Mammary epithelial cell (primary cell): ENCODE measurements at places on chromosomes 4 and X. TPM values are rescaled to one million over a fixed set of nuclear protein-coding genes. Genes with fewer than 3 reads are reported as not detected.

DNA sequence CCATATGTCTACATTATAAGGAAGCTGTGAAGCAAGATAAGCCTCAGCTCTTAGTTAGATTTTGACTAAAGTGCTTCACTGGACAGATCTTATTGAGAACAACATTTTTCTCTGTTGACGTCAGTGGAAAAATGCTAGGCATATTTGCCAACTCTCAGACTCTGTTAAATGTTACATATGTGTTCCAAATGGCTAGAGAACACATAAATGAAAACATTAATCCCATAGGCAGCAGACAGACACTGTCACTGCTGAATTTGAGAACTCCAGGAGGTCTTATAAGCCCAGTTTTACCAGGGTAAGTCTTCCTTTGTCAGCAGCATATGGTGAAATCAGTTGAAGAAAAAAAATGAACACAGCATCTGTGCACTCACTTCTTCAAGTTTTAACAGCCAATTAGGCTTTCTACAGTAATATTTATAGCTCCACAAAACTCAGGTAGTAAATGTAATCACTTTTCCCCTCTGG is 186.9 kb downstream of the CAMK2D start:
- DNase-seq = peak; percentile 11

DNA sequence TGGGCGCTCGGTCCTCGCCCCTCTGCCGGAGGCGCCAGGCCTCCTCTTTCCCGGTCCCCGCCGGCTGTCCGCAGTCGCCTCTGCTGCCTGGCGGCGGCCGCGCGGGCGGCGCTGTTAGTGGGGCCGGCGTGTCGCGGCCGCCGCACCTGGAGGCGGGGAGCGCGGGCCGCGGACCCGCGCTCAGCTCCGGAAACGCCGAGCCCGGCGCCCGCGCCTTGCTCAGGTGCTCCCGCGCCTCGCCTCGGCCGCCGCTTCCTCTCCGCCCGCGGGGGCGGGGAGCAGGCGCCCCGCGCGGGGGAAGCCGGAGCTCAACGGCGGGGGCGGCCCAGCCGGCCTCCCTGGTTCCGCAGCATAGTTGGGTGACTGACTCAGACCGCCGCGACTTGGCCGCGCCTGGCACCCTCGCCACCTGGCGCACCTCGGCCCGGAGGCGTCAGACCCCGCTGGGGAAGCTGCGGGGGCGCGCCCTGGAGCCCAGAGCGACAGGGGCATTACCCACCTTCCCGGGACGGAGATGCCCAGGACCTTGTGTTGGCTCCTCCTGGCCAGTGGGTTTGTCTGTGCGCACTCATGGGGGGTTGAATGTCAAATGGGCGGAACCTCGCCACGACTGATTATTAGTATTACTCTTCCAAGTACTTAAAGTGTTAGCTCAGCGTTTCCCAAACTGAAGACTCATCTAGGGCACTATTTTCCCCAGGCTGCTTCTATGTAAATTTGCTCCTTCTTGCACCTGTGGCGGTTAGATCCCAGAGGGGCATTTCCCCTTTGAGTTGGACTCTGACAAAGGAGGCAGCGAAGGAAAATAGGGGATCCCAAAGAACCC is at the start of gene ARAP2:
TSS of gene ARAP2 (minus strand) at position 258 of the 826 bp plus-strand sequence. CDS start 15,028 bp downstream, outside the sequence.
- peak; percentile 77 for DNase-seq

DNA sequence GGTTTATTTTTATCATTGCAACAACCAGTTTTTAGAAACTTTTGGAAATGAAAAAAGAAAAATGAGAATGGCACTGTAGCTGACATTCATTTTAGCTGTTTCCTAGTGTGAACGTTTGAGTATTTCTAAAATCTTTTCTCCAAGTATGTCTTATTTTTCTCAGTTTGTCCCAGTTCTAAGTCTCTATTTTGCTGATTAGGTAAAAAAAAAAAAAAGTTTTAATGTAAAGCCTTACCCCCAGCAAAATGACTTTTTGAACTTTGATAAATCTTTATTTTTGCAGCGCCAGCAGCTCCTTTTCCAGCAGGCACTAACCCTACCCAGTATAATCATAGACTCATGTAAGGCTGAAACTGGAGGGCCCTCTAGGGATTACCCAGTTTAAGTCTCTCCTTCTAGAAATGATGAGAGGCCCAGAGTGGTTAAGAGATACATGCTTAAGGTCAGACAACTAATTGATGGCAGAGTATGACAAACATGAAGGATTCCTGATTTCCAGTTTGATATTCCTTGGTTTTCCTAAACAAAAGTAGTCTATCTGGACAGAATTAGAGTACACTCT is 84.3 kb upstream of the SLC4A4 start:
- DNase-seq = no peak

Gene EGF
- polyA plus RNA-seq = 0.41 TPM

DNA sequence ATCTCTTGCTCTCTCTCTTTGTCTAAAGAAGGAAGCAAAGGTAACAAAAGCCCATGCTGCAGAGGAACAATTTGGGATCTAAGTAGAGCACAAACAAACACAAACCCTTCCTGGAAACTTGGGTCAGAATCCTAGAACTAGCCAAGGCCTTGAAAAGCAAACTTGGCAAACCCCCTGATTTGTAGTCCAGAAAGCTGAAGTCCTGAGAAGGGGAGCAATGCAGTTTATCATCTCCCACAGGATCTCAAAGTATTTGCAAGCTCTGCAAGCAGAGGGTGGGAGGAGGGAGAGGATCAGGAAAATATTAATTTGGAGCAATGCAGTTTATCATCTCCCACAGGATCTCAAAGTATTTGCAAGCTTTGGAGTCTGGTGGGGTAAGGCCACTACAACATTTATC is 379.5 kb upstream of the FGF13 start:
- no peak for DNase-seq

DNA sequence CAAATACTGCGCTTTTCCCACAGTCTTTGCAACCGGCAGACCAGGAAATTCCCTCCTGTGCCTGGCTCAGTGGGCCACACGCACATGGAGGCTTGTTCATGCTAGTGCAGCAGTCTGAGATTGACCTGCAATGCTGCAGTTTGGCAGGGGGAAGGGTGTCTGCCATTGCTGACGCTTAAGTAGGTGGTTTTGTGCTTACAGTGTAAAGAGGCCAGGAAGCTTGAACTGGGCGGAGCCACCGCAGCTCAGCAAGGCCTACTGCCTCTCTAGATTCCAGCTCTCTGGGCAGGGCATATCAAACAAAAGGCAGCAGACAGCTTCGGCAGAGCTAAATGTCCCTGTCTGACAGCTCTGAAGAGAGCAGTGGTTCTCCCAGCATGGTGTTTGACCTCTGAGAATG is 390.5 kb upstream of the TECRL start:
- no peak for DNase-seq

Gene SH2D1A
- polyA plus RNA-seq = 0.03 TPM

Gene HTRA3
- not detected for polyA plus RNA-seq
